Stimulated activated CD4-positive, alpha-beta T cell treated with anti-CD3 and anti-CD28 coated beads, Interleukin-1b, Interleukin-23, amount 100 ng/mL, for 48 hours (primary cell): ENCODE measurements at places on chromosomes 7 and 10.

DNA sequence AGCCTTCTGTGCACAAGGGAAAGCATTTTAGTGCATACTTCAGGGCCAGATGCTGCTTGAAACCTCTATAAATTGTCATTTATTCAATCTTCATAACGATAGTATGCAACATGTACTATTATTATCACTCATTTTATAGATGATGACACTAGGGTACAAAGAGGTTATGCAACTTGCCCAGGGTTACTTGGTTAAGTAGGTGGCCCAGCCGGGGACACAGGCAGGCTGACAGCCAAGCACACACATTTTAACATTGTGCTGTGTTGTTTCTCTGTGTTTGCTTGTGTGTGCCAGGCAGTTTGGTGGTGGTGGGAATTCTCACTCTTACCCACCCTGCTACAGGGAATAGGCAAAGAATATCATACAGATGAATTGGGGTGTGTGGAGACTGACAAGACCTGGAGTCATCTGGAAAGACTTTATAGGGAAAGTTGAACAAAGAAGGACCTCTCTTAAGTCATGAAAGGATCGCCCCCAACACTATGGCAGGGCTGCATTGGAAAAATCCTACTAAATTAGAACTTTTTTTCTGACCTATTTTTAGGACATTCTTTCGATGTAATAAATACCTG is 98.9 kb downstream of the MKX start:
- no peak for DNase-seq

GRCh38 chr7:99440195-99440594 is 1.5 kb downstream of the CPSF4 start:
- DNase-seq: no peak

DNA sequence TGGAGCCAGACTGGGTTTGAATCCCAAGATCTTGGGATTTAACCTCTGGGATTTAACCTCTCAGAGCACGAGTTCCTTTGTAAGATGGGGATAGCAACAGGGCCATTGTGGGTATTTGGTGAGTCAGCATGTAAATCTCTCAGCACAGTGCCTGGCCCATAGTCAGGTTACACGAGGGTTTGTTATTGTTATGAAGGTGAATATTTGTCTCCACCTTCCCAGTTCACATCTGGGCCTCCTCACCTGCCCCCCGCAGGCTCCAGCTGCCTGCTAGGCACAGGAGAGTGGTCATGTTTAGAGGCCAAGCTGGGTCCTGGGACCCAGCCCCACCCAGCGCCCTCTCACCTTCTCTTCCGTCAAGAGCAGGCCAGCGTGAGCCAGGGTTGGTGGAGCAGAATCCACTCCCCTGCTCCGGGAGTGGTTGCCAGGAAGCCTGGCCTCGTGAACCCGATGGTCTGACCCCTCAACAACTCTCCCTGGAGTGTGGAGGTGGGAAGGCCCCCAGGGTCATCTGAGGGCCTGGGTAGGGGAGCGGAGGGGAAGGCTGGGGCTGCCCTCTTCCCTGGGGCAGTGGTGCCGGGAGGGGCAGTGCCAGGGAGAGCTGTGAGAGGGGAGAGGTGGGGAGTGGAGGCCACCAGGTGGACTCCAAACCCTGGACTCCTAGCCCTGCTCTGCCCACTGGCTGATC is 26.0 kb downstream of the FAM241B start:
- no peak for DNase-seq

- no peak for DNase-seq
These were observed 4.7 kb upstream of the LOXL4 start for GRCh38 chr10:98272656-98273055.

GRCh38 chr7:50363327-50364060 is 59.0 kb downstream of the IKZF1 start:
- peak; percentile 36 for DNase-seq

DNA sequence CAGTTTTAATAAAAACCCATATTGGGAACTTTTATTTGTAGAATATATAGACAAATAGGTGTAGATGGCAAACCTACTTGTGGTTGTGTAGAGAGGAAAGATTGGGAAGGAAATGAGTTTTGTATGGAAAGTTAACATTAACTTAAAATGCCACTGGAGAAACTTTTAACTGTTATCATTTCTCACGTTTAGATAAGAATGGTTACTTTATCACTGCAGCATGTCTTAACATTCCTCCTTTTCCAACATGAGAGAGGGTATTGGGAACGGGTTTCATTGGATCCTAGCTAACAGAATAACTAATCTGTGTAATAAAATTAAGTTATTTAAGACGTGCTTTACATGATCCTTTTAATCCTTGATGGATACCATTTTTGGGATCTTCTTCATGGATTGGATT is 1.8 kb downstream of the LUC7L2 start:
- DNase-seq: no peak

DNA sequence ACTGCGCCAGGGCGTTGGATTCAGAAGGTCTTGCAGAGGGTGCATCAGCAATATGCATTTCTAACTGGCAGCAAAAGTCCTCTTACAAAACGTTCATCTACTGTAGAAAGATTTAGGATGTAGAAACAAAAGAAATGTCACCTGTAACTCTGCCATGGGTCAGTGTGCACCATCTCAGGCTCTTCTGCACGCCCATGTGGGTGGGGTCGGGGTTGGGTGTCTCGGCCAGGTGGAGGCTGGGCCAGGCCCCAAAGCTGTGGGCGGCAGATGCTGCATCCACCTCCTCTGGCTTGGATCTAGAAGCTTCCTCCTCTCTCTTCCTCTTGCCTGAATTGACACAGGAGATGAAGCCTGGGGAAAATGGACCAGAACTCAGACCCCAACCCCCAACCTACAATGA is 111.3 kb upstream of the PPP2R2D start:
- DNase-seq: no peak

DNA sequence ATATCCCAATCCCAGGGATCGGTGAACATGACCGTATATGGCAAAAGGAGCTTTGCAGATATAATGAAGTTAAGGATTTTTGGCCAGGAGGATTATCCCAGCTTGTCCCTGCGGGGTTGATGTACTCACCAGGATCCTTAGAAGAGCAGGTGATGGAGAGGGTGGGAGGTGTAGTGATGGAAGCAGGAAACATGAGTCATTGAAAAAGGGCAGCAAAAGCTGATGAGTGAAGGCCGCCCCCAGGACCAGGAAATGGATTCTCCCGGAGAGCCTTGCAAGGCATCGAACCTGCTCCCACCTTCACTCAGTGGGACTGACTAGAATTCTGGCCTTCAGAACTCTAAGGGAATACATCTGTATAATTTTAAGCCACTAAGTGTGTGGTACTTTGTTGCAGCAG is 5.2 kb upstream of the NUPR2 start:
- DNase-seq: no peak

DNA sequence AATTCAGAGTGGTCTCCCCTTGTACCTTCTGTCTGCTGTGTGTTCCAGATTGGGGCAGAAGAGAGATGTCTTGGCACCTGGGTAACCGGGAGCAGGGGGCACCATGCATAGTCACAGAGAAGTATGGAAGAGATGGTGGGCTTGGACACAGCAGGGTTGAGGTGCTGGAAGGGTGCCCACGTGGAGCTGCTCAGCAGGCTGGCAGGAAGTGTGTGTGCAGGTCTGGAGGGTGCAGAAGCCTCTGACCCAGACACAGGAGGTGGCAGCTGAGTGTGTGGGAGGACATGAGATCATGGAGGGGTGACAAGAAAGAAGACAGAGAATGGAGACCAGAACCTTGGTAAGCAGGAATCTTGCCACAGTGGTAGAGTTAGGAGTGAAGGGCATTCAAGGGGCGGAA is 42.3 kb upstream of the DUSP5 start:
- DNase-seq: peak; percentile 23

DNA sequence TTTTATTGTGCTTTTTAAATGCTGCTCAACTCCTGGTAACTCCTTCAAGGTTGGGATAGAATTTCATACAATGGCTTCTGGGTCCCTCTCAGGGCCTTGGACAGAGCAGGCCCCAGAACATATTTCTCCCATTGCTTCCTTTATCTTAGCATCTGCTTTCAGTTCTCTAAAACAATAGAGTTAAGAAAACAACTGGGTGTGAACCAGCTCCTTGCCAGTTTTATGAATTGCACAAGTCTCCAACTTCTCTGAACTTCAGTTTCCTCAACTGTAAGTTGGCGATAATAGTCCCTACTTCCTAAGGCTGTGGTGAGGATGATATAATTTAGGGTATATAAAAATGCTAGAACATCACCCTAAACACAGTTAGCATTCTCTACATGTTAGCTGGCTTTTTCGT is 77.0 kb upstream of the INHBA start:
- DNase-seq: no peak

DNA sequence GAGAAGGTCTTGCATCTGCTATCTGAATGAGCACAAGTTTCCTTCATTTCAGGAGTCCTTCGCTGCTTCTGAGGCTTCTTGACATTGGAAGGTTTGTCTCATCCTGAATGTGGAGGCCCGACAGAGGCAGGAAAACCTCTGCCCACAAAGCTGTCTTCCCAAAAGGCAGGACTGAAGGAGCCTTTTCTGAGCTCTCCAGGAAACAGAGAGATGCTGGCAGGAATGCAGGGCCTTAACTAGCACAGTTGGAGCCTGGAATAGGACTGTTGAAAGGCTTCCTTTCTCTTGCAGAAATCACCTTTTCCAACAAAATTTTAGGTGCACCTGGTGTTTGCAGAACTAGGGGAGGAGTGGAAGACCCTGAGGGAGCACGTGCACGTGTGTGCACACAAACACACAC is 637.4 kb upstream of the MKI67 start:
- no peak for DNase-seq

DNA sequence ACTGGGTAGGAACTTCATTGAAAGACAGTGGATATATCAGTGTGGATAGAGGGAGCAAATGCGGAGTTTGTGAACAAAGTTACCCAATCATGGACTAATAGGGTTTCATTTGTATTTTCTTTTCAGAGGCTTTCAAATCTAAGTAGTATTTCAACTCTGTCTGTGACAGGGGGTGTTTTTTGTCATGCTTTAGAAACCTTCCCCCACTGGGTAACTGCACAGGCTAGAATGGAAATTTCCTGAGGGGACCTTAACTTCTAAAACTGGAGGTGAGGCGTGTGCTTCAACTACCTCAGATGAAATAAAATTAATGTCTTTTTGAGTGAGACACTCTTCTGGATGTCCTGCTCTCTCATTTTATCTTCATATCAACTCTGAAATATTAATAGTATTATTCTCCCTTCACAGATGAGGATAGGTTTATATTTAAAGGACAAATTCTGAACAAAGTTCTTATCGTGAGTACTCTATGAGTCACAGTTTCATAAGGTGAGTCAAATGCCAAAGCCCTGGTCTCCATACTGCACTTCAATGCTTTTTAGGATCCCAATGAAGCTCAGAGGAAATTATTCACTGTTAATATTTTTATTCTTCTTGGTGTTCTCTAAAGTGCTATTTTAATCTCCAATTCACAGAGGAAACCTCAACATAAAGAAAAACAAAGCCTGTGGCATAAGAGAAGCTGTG is 770.6 kb downstream of the CCSER2 start:
- no peak for DNase-seq
